IMR-90 (cell line): ENCODE measurements at places on chromosomes 12 and 14. TPM values are rescaled to one million over a fixed set of nuclear protein-coding genes. Genes with fewer than 3 reads are reported as not detected.

GRCh38 chr14:93940437-93940836 is 13.3 kb downstream of the FAM181A start:
- H3K36me3 ChIP-seq = no peaks in the 10 kb centered on the region
- H3K27me3 ChIP-seq = peaks cover 24% of the 10 kb centered on the region; the same call in 1 of the 2 replicates
- no peak overlapping the region for H3K27ac ChIP-seq
- no peak for DNase-seq
- no peak overlapping the region for H3K4me3 ChIP-seq
- H3K4me1 ChIP-seq = peaks cover 7% of the 10 kb centered on the region

GRCh38 chr14:20714593-20715250 is 26.2 kb downstream of the ANG start:
- H3K4me3 ChIP-seq = no peak overlapping the region
- no peaks in the 10 kb centered on the region for H3K27me3 ChIP-seq
- H3K4me1 ChIP-seq = no peaks in the 10 kb centered on the region
- H3K36me3 ChIP-seq = no peaks in the 10 kb centered on the region
- peak; percentile 34 for DNase-seq

GRCh38 chr12:123942238-123942653 is 30.4 kb downstream of the CCDC92 start:
- H3K36me3 ChIP-seq = peaks cover 47% of the 10 kb centered on the region
- no peak overlapping the region for H3K4me3 ChIP-seq
- H3K4me1 ChIP-seq = peaks cover 16% of the 10 kb centered on the region
- peak; percentile 90 for DNase-seq
- no peaks in the 10 kb centered on the region for H3K27me3 ChIP-seq

Gene ITGA7
- total RNA-seq = 3.9 and 4.4 TPM in 2 replicates
